ENCODE measurements at places on chromosomes 12 and 14.

DNA sequence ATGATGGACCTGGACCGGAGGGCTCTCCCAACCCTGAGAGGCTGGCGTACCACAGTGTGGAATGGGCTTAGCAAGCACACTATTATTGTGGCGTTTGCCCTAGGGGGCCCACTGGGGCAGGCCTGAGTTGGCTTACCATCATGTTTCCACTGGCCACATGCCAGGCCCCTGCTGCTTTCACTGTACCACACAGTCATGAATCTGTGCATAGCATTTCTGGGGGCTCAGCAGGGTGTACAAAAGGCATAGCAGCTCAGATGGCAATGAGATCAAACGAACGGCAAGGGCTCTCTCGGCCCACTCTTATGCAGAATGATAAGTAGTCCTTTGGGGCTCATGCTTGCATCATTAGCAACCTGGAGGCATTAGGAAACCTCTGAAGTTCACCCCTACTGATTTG is 137.0 kb upstream of the HIF1A start:
- DNase-seq: no peak

- no peak for DNase-seq
Observed at GRCh38 chr14:44898551-44898950, 63.2 kb downstream of the KLHL28 start.

DNA sequence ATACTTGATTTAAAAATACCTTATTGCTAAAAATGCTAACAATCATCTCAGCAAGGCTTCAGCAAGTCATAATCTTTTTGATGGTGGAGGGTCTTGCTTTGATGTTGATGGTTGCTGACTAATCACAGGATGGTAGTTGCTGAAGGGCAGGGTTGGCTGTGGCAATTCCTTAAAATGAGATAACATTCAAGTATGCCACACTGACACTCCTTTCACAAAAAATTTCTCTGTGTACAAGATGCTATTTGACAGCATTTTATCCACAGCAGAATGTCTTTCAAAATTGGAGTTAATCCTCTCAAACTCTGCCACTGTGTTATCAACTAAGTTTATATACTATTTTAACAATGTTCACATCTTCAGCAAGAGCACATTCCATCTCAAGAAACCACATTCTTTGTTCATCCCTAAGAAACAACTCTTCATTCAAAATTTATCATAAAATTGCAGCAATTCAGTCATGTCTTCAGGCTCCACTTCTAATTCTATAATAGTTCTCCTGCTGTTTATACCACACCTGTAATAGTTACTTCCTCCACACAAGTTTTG is 16.1 kb downstream of the SCAF11 start:
- DNase-seq: no peak

DNA sequence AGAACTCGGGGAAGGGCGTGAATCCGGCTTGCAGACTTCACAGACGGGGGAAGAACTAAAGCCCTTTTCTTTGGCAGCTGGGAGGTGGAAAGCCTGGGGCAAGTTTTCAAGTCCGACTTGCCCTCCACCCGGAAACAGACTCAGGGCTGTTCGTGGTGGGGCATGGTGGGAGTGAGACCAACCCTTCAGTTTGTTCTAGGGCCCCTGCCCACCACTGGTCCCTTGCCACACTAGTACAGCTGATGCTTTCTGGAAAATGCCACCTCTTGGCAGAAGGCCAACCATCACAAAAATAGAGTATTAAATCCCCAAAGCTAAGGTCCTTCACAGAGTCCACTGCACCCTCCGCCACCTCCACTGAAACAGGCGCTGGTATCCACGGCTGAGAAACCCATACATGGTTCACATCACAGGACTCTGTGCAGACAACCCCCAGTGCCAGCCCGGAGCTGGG is 50.4 kb upstream of the DDX11 start:
- DNase-seq: no peak

GRCh38 chr14:34059925-34060650 is 109.2 kb upstream of the EGLN3 start:
- peak; percentile 68 for DNase-seq

GRCh38 chr14:71539650-71540285 is 392.5 kb upstream of the RGS6 start:
- DNase-seq: peak; percentile 62

DNA sequence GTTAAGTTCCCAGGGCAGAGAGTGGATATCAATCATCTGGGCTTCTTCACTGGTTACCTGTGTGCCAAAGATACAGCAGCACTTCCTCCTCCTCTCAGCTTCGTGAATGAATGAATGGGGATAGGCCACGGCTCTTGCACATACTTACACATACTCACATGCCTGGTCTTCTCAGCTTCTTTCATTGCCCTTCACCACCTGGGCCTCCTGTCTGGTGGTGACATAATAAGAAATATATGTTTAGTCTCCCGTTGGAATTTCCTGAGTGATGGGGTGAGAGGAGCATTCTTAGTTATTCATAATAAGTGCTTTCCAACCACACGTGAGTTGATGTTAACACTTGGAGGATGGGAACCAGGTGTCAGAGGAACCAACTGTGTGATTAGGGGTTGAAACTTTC is 268.1 kb upstream of the RMST start:
- no peak for DNase-seq

GRCh38 chr14:85616386-85616885 is 86.5 kb downstream of the FLRT2 start:
- DNase-seq: no peak

DNA sequence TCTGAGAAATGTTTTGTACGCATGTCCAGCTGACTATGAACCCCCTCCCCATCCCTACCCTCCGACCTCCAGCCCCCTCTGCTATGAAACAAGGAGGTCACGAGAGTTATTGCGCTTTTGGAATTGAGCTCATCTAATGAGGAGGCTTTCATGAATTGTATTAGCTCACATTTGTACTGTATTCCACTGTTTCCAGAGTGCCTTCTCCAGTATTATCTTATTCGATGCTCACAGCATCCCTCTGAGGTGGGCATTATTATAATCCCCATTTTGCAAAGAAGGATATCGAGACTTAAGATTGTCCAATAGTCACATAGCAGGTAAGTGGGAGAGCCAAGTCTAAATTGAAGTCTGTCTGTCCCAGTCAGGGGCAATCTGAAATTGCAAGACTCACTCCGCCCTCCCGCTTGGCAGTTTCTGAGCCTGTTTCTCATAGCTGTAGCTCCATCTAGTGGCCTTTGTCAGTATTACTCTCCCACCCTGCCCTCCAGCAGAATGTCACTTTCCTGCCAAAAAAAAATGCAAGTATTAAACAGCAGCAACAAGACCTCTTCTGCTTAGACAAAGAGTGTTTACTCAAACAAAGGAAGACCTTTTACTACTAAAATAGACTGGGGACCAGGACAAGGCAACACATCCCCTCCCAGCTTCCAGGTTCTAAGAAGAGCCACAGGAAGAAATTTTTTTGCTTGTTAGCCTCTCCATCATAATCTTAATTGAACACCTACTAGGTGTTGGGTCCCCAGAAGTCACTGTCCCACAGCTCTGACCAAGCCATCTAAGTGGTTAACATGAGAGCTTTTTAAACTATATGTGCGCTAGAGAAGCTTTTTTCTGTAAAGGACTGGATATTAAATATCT is 48.6 kb upstream of the TMEM233 start:
- DNase-seq: peak; percentile 82

- DNase-seq: no peak
Observed at GRCh38 chr14:32028599-32028998, 48.5 kb upstream of the ARHGAP5 start.

DNA sequence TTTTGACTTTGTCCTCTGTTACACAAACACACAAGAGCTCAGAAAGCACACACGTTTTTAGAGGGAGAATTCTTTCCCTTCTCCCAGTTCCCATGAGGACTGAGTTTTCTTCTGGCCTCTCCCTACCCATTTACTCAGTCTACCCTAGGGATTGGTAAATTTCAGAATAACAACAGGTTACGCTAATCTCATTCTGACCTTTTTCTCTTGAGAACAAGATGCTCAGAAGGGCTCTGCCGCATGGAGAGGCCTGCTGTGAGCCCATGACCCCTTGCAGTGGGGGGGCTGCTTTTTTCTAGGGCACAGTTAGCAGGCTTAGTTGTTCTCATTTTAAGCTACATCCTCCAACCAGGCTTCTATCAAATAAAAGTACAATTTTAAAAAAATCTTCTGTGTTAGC is 69.5 kb downstream of the GPR135 start:
- DNase-seq: no peak

DNA sequence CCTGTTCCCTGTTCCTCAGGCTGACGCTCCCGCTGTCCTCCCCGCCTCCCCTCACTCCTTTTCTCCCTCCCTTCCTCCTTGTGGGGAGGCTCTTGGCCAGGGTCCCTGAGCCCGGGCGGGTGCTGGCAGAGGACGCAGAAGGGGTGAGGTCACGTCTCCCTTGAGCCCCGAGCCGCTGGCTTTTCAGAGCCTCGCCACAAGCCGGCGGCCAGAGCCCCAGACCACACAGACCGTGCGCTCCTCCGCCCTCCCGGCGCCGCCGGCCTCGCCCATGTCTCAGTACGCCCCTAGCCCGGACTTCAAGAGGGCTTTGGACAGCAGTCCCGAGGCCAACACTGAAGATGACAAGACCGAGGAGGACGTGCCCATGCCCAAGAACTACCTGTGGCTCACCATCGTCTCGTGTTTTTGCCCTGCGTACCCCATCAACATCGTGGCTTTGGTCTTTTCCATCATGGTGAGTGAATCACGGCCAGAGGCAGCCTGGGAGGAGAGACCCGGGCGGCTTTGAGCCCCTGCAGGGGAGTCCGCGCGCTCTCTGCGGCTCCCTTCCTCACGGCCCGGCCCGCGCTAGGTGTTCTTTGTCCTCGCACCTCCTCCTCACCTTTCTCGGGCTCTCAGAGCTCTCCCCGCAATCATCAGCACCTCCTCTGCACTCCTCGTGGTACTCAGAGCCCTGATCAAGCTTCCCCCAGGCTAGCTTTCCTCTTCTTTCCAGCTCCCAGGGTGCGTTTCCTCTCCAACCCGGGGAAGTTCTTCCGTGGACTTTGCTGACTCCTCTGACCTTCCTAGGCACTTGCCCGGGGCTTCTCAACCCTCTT is at the start of gene TMEM233:
Gene TMEM233 (plus strand): TSS at position 197 of the 821 bp plus-strand sequence. CDS start 75 bp downstream, at position 272.
- DNase-seq: no peak

DNA sequence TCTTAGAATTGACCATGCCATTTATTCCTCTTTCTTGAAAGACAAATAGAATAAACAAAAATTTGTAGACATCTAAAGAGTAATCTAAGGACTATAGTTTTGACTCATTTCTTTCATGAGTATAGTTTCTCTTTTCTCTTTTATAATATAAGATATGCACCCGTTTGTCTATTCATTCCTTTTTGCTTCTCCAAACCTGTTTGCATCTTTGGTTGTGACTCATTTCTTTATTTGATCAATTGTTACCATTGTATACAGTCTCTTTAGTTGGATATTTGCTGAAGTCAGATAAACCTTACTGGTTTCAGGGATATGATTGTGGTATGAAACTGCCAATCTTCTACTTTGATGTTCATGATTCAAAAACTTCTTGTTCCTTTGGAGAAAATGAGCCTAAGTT is 268.7 kb downstream of the FBXL14 start:
- DNase-seq: no peak

- no peak for DNase-seq
Observed at GRCh38 chr14:89504602-89505313, 87.7 kb upstream of the FOXN3 start.

GRCh38 chr14:48853159-48853558 is 733.0 kb downstream of the RPS29 start:
- no peak for DNase-seq

DNA sequence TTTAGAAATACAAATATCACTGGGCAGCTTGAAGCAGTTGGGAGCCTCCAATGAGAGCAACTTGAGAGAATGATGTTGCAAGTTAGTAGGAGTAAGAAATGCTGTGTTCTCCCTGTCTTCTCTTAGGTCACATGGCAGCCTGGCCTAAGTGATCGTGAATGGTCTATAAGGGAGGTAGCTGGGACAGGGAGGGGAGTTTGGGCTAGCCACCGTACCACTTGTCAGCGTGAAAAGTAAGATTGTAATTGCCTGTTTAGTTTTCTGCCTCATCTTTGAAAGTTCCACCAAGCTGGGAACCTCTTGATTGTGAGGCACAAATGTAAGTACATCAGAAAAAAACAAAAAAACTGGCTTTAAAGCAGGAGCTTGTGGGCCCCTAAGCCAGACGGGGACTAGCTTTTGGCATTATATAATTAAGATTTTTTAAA is 36.4 kb downstream of the MDM2 start:
- no peak for DNase-seq

DNA sequence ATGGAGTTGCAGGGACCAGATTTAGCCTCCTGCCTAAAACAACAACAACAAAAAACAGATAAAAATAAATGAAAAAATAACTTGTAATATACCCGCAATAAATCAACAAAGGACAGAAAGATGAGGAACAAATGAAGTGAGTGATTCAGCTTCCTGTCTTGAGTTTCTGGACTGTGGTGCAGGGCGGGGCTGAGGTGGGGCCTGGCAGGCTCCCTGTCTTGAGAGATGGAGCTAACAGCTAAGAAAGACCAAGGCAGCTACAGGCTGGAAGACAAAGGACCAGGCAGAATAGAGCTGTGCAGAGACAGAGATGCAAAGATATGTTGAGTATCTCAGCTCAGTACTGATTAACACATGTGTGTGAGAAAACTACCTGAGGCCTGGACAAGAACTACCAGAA is 879.2 kb downstream of the AACS start:
- DNase-seq: no peak

- no peak for DNase-seq
Observed at GRCh38 chr12:85968606-85969005, 94.5 kb downstream of the NTS start.

GRCh38 chr14:94467728-94468520 is 8.1 kb downstream of the SERPINA9 start:
- no peak for DNase-seq

- DNase-seq: no peak
Observed at GRCh38 chr12:30095511-30095910, 311.8 kb upstream of the TMTC1 start.

- no peak for DNase-seq
Observed at GRCh38 chr12:95767703-95768102, 22.9 kb downstream of the NTN4 start.

GRCh38 chr14:92511453-92512238 is 1.9 kb upstream of the RIN3 start:
- no peak for DNase-seq

GRCh38 chr14:92217936-92218335 is 96.2 kb downstream of the CPSF2 start:
- DNase-seq: no peak

GRCh38 chr12:26803552-26803951 is 29.4 kb downstream of the ITPR2 start:
- DNase-seq: no peak

GRCh38 chr14:89407856-89408255 is 9.2 kb downstream of the FOXN3 start:
- DNase-seq: no peak

GRCh38 chr14:26528415-26529182 is 69.2 kb downstream of the NOVA1 start:
- DNase-seq: no peak

GRCh38 chr12:94930772-94931171 is 72.7 kb downstream of the NDUFA12 start:
- DNase-seq: no peak
